ENCODE measurements at places on chromosomes 7 and 10.

DNA sequence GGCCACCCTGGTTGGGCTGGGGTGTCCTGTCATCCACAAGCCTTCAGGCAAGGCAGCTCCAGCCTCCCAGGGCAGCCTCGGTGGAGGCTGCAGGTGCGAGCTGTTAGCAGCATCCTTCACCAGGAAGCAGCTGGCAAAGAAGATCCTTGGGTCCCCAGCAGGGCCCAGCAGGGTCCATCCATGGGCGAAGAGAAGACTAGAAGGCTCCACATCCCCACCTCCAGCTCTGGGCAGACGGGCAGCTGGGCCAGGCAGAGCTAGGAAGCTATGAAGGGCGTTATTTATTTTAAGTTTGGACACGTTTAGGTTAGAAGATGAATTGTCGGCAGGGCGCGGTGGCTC lies 348.5 kb downstream of the TCERG1L start:
- no peak for DNase-seq

DNA sequence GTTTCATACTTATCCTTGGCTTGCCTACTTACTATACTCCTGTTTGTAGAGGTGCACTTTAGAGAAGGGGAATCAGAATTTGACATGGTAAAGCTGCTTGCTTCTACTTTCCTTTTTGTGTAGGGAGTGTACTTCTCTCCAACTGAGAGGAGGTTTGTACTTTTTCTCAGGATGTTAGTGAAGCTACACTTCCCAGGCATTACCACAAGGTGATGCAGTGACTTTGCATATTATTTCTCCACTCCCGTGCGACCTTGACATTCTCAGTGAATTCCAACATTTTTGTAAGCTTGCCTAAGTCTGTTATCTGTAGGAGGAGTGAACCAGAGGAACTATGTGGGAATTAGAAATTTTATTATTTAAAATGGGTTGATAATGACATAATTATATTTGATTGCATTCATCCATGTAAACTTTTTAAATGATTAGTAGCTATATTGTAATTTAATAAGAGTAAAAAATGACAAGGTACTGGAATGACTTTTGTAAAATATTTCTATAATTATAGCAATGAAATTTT lies 5.2 kb downstream of the TAX1BP1 start:
- no peak for DNase-seq

- DNase-seq = no peak
Observed at GRCh38 chr10:22250897-22251660, 33.3 kb upstream of the EBLN1 start.

DNA sequence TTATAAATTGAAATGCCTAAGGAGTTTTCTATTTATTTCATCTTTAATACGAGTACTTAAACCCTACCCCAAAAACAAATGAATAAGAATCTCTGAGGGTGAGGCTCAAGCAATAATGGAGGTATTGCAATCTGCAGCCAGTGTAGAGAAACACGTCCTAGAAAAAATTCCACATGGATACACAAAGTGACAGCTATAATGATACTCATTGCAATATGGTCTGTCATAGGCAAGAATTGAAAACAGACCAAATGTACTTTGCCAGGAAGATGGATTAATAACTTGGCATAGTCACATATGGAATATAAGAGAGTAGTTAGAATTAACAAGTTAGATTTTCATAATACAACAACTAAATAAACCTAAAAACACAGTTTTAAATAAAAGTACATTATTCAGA lies 440.1 kb upstream of the STEAP1 start:
- DNase-seq = no peak

DNA sequence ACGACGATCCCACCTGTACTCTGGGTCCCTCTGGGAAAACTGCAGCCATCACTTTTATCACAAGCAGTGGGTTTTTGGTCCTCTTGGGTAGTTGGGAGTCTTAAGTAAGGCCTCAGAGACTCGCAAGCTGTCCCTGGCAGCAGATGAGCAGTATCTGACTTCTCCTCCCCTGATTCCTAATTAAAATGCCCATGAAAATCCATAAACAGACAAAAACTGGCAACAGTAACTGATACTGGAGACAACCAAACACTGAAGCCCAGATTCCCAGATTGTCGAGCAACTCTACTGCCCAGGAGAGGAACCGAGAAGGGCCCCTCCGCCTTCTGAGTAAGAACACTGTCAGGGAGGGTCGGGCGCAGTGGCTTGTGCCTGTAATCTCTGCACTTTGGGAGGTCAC lies 333.8 kb downstream of the CALN1 start:
- DNase-seq = no peak

GRCh38 chr7:150778014-150778737 lies 22.0 kb downstream of the TMEM176B start:
- no peak for DNase-seq

DNA sequence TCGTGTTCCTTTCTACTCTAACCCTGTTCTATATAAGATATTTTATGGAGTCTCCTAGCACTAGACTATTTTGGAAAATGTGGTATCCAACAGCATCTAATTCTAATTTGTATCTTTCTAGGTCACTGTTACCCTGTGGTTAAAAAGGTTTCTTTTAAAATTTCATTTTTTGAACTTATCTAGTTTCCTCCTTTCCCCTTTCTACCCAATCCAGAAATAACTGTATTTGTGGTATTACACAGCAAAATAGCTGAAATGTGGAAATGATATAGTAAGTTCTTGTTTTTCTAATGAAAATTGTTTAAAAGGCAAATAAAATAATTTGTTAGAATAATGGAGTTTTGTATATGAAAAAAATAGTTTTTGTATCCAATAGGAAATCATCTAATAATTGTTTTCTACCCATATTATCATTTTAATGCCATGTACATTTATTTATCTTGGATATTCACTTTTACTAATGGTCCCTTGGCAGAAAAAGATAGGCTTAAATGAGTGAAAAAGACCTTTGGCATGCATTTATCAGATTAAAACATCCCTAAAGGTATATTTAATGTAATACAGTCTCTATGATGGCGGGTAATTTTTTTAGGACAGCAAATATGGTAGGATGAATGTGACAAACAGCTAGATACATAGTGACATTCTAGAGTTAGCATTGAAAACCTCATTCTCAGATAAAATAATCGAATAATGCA lies 175.5 kb upstream of the PLXDC2 start:
- no peak for DNase-seq

DNA sequence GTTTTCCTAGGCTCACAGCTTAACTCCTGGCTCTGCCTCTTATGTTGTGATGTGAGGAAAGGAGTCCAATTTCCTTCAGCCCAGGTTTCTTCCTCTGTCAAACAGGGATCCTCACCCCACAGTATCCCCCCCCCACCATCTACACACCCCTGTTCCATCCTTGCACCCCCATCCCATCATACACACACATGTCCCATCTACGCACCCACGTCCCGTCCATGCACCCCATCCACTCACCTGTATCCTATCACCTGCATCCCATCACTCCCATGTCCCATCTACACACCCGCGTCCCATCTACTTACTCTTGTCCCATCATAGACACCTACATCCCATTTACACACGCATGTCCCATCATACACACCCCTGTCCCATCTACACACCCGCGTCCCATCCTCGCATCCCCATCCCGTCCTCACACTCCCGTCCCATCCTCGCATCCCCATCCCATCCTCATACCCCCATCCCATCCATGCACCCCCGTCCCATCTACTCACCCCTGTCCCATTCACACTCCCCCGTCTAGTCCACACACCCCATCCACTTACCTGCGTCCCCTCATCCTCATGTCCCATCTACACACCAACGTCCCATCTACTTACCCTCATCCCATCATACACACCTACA lies 117.3 kb downstream of the TRRAP start:
- DNase-seq = no peak

GRCh38 chr7:101681170-101682007 lies 52.3 kb upstream of the MYL10 start:
- no peak for DNase-seq

- DNase-seq = no peak
Observed at GRCh38 chr7:93044147-93044810, 73.5 kb downstream of the SAMD9 start.

DNA sequence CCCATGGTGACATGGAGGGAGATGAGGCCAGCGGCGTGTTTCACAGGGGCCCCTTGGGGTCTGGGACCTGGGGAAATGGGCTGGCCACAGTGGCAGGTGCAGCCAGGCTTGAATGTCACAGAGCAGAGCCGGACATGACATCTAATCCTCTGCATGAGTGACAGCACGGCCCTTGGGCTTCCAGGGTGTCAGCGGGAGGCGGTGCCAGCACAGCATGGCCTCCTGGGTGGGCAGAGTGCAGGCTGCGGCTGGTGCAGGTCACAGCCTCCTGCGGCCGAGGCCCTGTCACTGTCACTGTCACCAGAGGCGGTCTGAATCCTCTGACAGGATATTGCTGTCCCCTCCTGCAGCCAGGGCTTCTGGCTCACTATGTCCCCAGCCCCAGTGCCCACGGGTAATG lies 18.2 kb downstream of the BHLHA15 start:
- DNase-seq = no peak

- DNase-seq = no peak
Observed at GRCh38 chr10:62057850-62058249, 156.4 kb downstream of the ARID5B start.

DNA sequence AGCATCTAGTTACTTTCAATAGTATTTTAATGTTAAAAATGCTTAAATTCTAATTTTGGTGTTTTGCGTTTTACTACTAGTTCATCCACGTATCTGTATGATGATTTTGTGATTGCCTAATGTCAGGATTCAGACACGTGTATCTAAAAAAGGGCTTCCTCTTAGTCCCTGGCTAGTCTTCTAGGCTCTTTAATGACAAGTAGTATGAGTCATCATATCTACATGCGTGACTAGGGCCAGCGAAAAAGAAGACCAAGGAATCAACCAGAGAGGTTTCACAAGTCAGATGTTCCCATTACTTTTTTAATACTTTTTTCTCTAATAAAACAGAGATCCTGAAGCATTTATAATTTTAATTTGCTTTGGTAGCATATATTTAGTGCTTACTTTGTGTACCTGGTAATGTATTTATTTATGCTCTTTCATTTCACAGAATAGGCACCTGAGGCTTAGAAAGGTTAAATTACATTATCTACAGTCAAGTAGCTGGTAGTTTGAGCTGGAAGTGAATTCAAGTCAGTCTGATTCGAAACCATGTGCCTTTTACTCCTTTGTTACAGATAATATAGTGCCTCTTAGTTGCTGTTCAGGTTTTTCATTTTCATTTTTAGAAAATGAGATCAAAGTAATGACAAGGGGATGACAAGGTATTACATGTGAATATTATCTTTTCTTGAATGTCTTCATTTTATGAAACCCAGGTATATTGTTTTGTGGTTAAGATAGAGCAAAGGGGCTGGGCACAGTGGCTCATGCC lies 140.3 kb downstream of the FOXP2 start:
- no peak for DNase-seq

GRCh38 chr7:151568956-151569940 lies 49.6 kb upstream of the RHEB start:
- no peak for DNase-seq

GRCh38 chr7:133484086-133484485 lies 231.2 kb downstream of the EXOC4 start:
- peak; percentile 17 for DNase-seq

DNA sequence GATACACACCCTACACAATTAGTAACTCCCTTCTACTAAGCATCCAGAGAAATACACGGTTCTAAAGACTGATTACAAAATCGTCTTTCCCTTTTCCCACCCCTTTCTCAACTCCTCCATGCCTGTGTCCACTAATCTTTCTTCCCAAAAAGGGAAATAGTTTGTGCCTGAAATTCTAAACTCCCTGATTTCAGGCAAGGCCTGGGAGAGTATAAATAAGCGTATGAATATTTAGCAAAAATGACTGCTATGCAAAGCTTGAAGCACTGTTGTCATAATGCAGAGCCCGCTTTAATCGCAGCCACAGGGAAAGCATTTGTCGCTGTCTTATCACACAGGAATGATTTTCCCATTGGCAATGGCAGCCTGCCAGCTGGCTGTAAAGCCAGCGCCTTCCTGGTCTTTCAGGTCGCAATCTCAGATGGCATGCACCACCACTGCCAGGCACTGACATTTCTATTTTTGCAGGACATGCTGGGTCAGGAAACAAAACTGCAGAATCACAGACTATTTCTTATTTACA lies 142.9 kb upstream of the PCGF5 start:
- DNase-seq = no peak

DNA sequence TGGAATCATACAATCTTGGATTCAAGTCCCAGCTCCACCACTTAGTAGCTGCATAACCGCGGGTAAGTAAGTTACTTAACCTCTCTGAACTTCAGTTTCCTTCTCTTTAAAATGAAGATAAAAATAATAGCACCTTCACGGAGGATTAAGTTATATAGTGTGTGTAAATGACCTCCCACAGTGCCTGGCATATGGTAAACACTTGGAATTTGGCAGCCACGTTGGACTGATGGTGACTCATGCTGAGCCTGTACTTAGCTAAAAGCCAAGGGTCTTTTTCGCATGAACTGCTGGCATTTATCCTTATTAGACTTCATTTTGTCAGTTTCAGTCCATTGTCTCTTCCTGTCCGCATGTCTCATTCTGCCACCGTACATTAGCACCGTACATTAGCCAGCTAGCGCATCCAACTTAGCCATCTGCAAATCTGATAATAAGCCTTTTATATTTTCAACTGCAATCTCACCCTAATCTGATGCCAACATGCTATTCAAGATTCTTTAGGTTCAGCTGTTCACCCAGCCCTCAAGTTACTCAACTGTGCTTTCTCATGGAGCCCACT lies 11.2 kb downstream of the SLC13A4 start:
- no peak for DNase-seq

DNA sequence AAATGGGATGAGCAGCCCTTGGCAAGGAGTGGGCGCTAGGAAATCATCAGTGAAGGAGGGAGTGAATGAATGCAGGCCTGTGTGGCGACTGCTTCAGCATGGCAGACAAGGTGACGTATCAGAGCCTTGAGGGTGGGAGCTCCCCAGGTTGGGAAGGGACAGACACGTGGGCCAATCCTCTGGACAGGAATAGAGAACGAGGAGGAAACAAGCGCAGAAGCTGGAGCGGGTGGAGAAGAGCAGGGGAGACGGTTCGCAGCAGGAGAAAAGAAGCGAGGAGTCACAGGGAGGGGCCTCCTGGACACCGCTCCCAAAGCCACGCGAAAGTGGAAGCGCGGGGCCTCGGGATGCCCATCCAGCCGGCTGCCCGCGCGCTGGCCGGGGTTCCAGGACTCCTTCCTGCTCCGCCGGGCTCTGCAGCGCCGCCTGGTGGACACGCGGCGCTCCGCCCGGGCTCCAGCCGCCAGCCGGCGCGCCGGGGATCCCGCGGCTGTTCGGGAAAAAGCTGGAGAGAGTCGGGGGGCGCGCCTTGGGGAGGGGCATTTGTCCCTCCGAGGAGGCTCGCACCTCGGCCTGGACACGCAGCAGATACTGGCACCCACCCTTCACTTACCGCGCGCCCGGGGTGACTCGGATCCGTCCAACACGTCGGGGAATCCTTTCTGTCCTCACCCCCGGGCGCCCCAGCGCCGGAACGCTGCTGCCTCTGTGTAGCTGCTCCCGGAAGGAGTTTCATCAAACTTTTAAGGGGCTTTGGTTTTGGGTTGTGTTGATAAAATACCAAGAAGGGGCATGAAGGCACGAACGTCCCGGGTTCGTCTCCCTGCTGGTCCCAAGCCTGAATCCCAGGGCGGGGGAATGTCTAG lies 6.3 kb downstream of the ZNF503 start:
- no peak for DNase-seq

Data from stimulated activated CD4-positive, alpha-beta T cell treated with anti-CD3 and anti-CD28 coated beads, Interleukin-12 subunit alpha, Interleukin-12 subunit beta, amount 100 ng/mL, for 24 hours (primary cell).